ENCODE measurements at places on chromosomes 4 and X.
A peak's percentile ranks its signal among the peaks of the same experiment; 100 is the strongest.

DNA sequence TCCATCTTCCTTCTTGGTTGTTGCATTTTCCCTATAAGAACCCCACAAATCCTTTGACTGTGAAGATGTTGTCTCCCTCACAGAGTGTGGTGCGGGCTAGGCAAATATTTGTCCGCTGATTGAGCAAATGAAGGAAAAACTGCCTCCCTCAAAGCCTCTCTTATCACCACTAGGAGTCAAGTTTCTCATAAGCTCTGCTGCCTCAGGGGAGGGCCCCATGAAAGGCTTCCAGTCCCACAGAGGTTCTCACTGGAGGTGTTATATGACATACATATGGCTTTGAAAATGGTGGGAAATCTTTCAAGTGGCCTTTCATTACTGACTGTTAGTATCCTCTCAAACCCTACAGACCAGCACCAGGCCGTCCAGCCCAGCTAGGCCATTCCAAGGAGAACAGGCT is 9.3 kb downstream of the VGLL1 start:
- no peak for DNase-seq

DNA sequence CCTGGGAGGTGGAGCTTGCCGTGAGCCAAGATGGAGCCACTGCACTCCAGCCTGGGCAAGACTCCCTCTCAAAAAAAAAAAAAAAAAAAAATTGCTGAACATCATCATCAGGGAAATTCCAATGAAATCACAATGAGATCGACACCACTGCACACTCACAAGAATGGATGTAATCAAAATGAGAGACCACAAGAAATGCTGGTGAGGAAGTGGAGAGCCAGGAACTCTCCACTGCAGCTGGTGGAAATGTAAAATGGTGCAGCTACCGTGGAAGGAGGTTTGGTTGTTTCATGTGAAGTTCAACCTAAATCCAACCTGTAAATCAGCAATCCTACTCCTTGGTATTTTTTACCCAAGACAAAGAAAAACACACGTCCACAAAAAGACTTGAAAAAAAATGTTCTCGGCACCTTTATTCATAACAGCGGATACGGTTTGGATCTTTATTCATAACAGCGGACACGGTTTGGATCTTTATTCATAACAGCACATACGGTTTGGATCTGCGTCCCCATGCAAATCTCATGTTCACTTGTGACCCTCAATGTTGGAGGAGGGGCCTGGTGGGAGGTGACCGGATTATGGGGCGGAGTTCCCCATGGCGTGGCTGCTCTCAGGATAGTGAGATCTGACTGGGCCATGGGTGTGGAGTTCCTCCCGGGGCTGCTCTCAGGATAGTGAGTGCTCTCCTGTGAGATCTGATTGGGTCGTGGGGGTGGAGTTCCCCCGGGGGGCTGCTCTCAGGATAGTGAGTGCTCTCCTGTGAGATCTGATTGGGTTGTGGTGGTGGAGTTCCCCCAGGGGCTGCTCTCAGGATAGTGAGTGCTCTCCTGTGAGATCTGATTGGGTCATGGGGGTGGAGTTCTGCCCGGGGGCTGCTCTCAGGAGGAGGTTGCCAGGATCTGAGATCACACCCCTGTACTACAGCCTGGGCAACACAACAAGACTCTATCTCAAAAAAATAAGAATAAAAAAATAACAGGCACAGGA is 7.7 kb downstream of the GAK start:
- no peak for DNase-seq

GRCh38 chrX:39244147-39244546 is 442.9 kb downstream of the MID1IP1 start:
- DNase-seq = no peak

GRCh38 chr4:156116991-156117390 is 163.3 kb upstream of the CTSO start:
- DNase-seq = no peak

DNA sequence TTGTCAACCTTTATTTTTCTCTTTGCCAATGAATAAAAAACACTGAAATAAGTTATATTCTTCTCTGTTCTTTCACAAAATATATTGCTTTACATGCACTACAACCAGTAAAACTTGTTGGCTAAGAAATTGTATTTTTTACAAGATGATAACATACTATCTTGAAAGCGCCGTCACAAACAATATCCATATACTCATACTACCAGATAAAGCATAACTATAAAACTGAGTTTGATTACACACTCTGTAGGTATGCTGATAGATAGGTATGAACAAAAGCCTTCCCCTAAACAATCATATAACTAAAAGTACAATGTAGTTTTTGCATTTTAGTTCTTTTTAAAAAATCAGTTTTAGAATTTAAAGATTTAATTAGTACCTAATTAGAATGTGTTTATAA is 13.6 kb upstream of the BMP2K start:
- no peak for DNase-seq

DNA sequence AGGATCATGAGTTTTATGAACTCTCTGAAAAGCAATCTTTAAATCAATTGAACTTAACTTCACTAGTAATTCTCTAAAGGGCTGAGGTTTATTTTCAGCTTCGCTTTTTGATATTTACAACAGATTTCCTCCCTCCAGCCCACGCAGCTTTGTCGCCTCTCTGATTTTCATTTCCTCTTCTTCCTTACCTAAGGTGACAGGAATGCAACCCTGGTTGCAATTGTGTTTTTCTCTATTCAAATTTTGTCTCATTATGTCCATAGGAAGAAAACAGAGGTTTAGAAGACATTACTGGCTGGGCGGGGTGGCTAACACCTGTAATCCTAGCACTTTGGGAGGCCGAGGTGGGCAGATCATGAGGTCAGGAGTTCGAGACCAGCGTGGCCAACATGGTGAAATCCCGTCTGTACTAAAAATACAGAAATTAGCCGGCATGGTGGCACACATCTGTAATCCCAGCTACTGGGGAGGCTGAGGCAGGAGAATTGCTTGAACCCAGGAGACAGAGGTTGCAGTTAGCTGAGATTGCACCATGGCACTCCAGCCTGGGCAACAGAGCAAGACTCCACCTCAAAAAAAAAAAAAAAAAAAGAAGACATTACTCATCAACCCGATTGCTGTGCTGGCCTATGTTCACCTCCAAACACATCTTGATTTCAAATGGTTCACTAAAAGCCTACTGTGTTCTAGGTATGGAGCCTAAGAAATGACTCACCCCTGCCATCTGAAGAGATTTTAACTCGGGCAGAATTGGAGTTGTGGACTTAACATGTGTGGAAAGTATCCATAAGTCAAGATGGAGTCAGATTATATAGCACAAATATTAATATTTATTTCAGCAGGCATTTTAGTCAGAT is 36.8 kb downstream of the VSIG4 start:
- DNase-seq = no peak

GRCh38 chr4:4323705-4324534 is 33.9 kb downstream of the ZBTB49 start:
- DNase-seq = no peak

DNA sequence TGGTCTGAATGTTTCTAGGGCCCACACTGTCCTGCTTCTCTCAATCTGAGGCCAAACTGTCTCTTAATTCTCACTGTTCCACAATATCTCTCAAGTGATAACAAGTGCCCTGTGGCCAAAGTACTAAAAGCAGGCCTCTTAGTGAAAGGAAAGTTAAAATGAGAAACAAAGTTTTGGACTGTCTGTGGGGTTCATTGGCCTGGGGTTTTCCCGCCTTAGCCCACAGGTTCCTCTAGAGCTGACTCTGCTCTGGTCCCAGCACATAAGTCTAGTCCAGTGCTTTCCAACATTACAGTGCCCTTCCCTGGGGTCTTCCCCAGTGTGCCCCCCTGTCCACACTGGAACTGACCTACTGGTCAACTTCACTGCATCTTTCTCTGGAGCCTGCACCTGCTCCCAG is 6.3 kb downstream of the MAGEB1 start:
- DNase-seq = no peak

- no peak for DNase-seq
These were observed 129.1 kb downstream of the COL4A6 start for GRCh38 chrX:108309144-108309543.

GRCh38 chr4:24973404-24973746 is 57.4 kb downstream of the LGI2 start:
- DNase-seq = no peak

DNA sequence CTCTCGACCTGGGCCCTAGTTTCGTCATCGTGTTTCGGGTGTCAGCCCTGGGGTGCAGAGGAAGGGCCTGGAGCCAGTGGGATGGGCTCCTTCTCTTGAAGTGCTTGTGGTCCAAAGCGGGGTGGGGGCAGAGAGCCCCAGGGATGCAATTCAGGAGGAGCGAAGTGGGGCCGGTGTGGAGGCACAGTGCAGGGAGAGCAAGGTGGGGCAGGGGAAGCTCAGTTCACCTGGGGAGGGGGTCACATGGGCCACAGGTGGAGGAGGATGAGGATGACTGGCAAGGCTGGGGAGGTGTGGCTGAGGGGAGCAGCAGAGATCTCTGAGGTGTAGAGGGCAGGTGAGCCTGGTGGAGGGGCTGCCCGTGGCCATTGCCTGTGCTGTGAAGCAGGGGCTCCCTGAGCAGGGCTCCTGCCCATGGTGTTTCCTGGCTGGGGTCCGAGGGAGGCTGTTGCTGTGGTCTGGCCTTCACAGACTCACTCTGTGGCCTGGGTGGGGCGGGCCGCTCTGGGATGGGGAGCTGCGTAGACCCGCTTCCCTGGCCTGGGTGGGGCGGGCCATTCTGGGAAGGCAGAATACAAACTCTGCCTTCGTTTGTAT is 6.9 kb downstream of the SORCS2 start:
- no peak for DNase-seq

DNA sequence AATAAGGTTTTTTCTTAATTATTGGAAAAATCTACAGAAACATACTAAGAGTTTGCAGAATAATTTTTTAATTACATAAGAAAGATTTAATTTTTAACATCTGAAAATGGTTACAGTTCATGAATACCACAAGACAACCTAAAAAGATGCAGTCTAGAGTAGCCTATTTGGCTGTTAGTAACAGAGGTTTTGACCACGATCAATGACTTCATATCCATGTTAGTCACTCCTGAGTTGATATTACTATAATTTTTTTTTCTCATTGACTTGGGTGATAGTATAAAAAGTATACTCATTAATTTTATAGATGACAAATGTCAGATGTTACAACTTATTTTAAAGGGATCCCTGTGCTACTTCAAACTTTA is 272.5 kb downstream of the DCTD start:
- no peak for DNase-seq

DNA sequence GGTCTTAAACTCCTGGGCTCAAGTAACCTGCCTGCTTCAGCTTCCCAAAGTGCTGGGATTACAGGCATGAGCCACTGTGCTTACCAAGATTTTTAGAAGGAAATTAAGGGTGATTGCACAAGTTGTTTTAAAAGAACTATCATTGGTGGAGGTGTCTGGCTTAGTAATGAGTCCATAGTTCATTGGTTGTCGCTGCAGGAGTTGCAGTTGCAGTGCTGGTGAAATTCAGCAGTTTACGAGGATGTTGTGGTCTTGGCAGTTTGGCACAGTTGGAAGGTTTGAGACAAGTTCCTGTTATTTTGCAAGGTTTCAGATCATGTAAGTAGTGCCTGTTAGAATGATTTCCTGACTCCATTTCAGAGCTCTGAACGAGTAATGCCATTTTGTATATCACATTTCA is 48.1 kb downstream of the RAB40AL start:
- no peak for DNase-seq

- DNase-seq = no peak
These were observed at the start of gene TREX2 for GRCh38 chrX:153445856-153446635. TREX2 (minus strand) TSS chrX:153446056; CDS start chrX:153445430, 626 bp downstream.

GRCh38 chrX:108020631-108021030 is 24.2 kb upstream of the VSIG1 start:
- DNase-seq = no peak

GRCh38 chr4:141158219-141158618 is 24.9 kb upstream of the RNF150 start:
- DNase-seq = no peak

DNA sequence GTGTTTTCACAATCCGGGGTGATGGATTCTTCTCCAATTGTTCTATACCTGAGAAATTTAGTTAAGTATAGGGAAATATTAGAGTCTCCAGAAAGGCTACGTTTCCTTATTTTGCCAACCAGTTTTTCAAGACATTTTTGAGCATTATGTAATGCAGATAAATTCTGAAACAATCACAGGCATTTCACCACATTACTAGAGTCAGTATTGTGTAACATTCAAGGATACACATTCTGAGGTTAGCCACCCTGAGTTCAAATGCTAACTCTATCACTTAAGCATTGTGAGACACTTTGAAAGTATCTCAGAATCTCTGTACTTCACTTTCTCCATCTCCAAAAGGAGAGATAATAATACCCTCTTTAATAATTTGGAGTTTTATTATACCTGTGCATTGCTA is 10.6 kb downstream of the SULT1B1 start:
- no peak for DNase-seq

DNA sequence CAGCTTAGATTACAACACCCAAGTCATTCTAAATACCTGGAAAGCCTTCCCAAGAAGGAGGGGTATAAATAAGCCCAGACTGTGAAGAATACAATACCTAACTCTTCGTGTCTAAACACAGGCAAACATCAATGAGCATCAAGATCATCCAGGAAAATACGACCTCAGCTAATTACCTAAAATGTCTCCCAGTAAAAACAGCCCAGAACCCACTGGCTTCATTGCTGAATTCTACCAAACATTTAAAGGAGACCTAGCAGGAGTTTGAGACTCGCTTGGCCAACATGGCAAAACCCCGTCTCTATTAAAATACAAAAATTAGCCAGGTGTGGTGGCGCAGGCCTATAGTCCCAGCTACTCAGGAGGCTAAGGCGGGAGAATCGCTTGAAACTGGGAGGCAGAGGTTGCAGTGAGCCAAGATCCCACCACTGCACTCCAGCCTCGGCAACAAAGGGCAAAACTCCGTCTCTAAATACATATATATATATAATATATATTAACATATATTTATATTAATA is 19.1 kb upstream of the HSFX4 start:
- no peak for DNase-seq

DNA sequence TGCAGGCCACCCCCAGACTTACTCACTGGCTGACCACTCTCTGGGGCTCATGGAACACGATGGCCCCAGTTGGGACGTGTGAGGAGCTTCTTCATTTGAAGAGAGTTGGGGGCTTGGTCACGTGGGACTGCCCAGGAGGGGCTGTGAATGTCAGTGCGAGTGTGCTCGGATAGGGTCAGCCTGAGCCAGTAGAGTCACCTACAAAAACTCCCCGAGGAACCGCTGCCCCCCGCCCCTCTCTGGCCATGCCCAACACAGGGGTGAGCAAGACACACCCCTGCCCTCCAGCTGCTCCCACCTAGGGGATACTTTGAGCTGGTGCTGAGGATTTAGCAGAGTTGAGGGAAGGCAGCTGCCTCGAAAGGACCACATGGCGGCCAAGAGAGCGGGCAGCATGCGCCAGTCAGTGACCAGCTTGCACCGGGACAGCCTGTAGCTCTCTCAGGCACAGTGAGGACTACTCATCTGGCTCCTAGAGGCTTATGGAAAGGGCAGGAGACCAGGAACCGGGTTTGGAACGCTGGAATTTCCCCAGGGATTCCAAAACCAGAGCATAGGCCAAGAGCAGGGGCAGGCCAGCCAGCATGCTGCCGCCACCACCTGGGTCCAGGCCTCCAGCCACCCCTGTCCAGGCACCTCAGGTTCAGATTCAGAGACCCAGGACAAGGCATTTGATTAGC is 8.4 kb downstream of the PNMA6E start:
- peak; percentile 52 for DNase-seq

Measured in suprapubic skin (tissue), 4 donors.